ENCODE measurements at places on chromosomes 6 and 20. TPM values are rescaled to one million over a fixed set of nuclear protein-coding genes. Genes with fewer than 3 reads are reported as not detected.

The PTCRA gene
- total RNA-seq, result not detected

The ACTR5 gene
- 10.7 TPM for total RNA-seq

The PHACTR1 gene
- total RNA-seq, result not detected

The WFDC10B gene
- total RNA-seq, result not detected

The NFKBIL1 gene
- total RNA-seq, result 11.3 TPM

The SMPDL3A gene
- 3.0 TPM for total RNA-seq

The MAP1LC3A gene
- total RNA-seq, result 33.0 TPM

The FAM209A gene
- 0.39 TPM for total RNA-seq

The SMOC2 gene
- total RNA-seq, result not detected

The SIRPB1 gene
- 0.90 TPM for total RNA-seq

The TREM1 gene
- total RNA-seq, result not detected

The RANBP9 gene
- 12.9 TPM for total RNA-seq
